ENCODE measurements at places on chromosomes 12 and 14.

DNA sequence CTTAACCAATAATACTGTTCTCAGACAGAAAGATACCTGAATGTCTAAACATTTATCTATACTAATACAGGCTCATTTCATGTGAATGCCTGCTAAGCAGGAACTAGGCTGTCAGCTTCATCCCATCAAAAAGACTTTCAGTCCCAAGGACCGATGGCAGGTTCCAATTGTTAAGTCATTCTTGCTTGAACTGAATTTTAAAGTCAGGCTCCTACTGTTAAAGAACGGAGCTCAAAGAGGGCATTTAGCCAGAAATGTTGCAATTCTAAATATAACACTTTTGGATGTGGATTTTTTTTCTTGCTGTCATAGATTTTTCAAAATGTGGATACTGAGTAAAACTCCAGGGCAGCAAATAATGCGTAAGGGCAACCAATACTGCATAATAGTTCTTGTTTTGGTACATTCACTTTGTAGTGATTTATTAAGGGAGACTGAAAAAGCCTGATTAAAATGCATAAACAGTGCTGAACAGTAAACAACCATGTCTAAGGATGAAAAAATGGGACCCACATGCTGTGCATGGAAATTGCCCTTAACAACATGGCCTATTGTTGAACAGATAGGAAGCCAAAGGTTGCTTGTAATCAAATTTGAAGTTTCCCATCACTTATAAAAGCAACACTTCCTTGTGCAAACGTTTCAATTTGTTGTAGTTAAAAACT is 38.6 kb upstream of the DBX2 start:
- DNase-seq, result no peak

- DNase-seq, result no peak
Measured at GRCh38 chr12:77323788-77324415, 258.5 kb upstream of the E2F7 start.

GRCh38 chr12:30323008-30323407 is 372.7 kb downstream of the IPO8 start:
- no peak for DNase-seq

GRCh38 chr14:63174760-63175191 is 29.5 kb upstream of the RHOJ start:
- no peak for DNase-seq

- no peak for DNase-seq
Measured at GRCh38 chr12:6443361-6443983, 1.3 kb upstream of the CD27 start.

DNA sequence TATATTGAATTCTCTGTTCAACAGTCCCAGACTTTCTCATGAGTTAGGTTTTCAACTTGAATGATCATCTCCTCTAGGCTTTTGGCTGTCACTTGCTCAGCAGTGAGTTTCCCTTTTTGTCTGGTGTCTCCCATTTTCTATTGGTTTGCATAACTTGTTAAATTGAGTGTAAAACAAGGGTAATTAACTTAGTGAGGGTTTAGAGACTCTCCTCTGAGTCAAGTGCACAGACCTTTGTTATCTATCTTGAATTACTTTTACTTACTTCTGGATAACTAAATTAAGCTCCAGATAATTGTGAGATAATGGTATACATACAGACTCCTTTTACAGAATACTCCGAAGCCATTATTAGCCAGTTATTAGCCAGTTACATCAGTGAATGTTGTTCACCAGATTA is 22.0 kb downstream of the MLXIP start:
- no peak for DNase-seq

GRCh38 chr14:89921346-89921745 is 33.2 kb downstream of the EFCAB11 start:
- no peak for DNase-seq

DNA sequence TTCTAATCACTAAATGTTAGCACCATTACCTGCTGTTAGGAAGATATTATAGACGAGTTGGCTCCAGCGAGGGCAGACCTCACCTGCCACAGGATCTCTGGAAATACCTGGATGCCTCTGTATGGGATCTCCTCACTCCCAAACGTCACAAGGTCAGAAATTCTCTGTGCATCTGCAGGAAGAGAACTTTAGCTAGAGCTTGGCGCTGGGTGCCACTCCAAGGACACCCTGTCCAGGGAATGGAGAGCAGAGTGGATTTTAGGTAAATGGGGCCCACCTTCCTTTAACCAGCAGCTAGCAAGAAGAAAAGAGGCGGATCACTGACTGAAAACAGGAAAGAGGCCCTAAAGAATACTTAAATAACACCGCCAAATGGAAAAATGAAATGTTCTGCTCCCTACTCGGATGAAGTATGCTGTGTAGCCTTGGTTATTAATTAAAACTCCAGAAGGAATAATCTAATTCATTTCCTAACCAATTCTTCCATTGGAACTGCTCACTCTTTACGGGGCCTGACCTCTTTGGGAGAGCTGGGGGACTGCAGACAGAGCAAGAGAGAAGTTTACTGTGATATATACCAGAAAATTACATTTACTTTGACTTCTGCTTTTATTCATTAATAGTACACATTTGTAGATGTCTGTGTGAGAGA is 4.2 kb upstream of the FOXG1 start:
- DNase-seq, result no peak

DNA sequence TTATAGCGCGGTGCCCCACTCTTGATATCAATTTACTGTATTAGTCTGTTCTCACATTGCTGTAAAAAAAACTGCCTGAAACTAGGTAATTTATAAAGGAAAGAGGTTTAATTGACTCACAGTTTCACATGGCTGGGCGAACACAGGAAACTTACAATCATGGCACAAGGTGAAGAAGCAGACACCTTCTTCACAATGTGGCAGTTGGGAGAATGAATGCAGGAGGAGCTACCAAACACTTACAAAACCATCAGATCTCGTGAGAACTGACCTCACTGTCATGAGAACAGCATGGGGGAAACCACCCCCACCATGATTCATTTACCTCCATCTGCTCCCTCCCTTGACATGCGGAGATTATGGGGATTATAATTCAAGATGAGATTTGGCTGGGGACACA is 42.3 kb downstream of the FBXO34 start:
- DNase-seq, result no peak

DNA sequence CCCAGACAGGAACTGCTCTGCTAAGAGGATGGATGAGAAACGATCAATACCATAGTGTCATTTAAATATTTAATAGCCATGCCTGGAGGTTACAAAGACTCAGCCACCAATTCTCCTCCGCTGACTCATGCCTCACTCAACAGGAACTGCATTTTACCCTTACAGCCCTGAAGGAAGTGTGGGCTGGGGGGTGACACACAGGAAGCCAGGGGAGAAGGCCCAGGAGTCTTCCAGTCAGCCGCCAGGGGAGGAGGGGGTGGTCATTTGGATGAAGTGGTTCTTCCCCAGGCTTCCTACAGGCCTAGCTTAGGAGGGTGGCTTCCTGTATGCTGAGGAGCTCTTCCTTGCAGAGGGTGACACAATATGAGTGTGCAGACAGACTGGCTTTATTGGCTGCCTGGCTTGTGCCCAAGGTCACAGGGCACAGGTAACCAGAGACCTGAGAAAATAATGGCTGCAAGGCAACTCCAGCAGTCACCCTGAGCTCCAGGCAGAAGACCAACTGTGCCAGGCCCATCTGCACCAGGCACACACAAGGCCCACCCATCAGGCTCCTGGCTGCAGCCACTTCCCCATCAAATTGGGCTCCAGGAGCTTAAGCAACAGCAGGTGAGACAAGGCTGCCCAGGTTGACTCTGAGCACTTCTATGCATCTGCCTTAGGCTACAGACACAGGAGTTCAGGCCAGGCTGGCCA is 30.6 kb upstream of the RPLP0 start:
- peak; percentile 72 for DNase-seq

DNA sequence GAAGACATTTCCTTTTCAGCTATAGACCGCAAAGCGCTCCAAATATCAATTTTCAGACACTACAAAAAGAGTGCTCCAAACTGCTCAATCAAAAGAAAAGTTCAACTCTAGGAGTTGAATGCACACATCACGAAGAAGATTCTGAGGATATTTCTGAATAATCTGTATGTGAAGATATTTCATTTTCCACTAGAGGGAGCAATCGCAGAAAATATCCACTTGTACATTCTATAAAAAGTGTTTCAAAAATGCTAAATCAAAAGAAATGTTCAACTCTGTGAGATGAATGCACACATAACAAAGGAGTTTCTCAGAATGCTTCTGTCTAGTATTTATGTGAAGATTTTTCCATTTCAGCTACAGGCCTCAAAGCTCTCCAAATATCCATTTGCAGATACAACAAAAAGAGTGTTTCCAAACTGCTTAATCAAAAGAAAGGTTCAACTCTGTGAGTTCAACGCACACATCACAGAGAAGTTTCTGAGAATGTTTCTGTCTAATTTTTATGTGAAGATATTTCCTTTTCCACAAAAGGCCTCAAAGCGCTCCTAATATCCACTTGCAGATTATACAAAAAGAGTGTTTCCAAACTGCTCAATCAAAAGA is 643.8 kb upstream of the ALG10B start:
- no peak for DNase-seq

DNA sequence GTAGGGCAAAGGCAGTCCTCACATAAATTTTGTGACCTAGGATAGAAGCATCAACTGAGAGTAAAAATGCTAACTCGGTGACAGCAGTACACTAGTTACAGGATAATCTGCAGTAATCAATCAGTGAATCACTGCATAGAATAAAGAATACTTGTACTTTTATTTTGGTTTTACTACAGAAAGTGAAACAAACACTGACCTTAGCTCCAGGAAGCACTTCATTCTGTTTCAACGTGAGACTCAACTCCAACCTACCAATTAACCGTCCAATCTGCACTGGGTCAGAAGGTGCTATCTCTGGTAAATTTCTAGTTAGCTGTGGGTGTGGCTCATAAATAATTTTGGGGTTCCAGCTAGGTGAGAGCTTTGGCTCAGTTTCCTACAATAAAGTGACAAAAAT is 21.8 kb downstream of the ATG2B start:
- no peak for DNase-seq

- no peak for DNase-seq
Measured at GRCh38 chr12:110316861-110317260, 35.8 kb downstream of the ATP2A2 start.

DNA sequence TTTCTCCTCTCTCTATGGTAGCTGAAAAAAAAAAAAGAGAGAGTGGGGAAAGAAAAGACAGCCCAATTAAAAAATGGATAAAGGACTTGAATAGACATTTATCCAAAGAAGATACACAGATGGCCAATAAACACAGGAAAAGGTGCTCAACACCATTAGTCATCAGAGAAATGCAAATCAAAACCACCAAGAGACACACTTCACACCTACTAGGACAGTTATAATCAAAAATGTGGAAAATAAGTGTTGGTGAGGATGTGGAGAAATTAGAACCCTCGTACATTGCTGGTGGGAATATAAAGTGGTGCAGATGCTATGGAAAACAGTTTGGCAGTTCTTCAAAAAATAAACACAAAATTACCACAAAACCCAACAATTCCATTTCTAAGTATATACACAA is 172.4 kb upstream of the GRIN2B start:
- DNase-seq, result no peak

DNA sequence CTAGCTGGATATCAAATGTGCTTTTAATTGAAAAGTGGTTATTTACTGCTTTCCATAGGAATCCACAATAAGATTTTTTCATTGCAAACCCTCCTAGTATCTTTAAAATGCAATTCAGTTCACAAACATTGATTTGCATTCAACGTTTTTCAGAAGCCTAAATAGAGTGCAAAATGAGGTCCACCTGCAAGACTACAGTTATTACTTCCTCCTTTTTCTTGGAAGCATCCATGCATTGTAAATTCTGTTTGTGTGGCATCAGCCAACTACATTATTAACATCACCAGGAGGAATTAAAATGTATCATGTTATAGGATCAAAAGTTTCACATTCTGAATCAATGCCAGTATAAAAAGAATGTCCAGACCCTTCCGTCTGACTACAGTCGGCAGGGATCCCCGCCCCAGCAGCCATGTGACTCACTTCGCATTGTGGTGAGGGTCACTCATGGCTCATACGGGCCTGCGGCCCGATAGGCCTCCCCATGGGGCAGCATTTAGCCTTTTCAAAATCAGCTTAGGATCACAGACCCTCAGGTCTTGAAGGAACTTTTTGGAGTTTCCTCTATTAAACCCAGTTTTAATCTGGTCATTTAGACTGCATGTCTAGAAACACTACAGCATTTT is 46.3 kb downstream of the NTF3 start:
- DNase-seq, result no peak

- DNase-seq, result peak; percentile 49
Measured at GRCh38 chr12:107912421-107913004, 138.0 kb downstream of the ASCL4 start.

DNA sequence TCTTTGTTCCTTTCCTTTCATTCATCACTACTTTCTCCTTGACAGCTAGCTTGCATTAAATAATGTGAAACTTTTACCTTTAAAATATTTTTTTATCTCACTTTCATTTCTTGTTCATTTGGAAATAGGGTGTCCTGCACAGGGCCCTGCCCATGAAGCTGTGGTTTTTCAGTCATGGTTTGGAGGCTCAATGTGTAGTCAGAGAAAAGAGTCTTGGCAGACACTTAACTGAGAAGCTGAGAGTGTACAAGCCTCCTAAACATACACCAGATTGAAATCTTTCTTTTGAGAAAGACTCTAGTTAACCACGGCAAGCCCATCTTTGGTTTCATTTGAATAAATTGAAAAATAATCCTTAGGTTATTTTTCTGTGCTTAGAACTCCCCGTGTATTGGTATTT is 74.2 kb downstream of the KICS2 start:
- no peak for DNase-seq

GRCh38 chr14:92487513-92488133 is 26.0 kb upstream of the RIN3 start:
- no peak for DNase-seq

DNA sequence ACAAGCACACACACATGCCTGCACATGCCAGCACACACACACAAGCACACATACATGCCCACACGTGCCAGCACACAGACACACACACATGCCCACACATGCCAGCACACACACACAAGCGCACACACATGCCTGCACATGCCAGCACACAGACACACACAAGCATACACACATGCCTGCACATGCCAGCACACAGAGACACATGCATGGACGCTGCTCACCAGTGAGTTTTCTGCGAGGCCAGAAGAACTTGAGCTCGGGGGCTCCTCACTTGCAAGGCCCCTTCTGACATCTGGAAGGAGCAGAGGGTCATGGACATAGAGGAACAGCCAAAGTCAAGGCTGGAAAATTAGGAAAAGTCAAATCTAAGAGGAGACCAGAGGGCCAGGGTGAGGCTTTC is 61.2 kb upstream of the BCL11B start:
- no peak for DNase-seq

- DNase-seq, result no peak
Measured at GRCh38 chr12:7961395-7962178, 25.6 kb upstream of the SLC2A3 start.
